ENCODE measurements at places on chromosomes 4 and X.

DNA sequence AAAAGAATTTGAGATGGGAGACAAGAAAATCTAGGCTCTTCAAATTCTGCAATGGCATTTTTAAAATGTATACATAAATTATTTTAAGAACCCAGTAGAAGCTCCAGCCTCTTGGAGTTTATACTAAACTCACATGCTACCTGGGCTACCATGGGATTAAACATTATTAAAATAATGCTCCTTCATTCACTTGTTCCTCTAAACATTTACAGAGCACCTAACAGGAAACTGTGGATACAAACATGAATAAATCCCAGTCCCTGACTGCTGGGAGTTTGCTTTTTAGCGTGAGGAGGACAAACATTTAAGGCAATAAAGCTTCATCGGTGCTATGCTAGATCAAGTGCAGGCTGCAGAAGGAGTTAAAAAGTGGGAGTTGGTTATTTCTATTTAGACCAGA lies 5.4 kb upstream of the SPP1 start:
- no peak for DNase-seq

DNA sequence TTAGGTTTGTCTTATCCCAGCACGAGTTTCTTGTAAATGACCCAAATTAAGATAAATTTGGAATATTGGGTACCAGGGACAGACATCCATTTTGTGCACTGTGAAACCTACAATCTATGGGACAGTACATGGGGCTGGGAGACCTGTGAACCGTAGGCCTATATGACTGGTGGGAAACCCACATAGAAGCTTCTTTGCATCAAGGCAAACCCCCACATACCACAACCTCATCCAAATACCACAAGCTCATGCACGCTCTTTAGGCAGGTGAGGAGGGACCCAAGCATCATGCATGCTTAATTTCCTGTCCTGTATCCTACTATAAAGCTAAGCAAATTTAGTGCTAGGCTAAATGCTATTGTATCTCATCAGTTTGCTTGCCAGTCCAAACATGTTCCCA lies 47.8 kb downstream of the NIPAL1 start:
- no peak for DNase-seq

DNA sequence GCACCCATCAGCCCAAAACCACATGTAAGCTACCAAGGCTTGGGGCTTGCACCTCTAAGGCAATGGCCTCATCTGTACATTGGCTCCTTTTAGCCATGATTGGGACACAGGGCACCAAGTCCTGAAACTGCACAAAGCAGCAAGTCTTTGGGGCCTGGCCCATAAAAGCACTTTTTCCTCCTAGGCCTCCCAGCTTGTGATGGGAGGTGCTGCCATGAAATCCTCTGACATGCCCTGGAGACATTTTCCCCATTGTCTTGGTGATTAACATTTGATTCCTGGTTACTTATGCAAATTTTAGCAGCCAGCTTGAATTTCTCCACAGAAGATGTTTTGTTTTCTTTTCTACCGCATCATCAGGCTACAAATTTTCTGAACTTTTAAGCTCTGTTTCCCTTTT lies 58.5 kb upstream of the PABPC4L start:
- no peak for DNase-seq

GRCh38 chr4:99945718-99946355 lies 581 bp downstream of the DNAJB14 start:
- no peak for DNase-seq

DNA sequence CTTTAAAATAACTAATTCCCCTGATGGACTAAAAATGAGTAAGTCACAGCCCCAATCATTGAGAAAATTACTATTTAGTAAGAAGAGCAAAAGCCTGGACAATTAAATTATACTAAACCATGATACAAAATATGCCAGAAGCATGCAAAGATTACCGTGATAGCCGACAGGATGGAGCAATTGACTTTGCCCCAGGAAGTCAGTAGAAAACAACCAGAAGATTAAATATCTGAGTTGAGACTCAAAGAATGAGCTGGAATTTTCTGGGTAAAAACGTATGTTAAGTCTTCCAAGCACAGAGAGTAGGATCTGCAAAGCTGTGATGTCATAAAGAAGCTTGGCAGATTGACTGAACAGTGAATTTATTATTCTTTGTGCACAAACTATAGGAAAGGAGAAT lies 816.1 kb upstream of the TENM3 start:
- no peak for DNase-seq

DNA sequence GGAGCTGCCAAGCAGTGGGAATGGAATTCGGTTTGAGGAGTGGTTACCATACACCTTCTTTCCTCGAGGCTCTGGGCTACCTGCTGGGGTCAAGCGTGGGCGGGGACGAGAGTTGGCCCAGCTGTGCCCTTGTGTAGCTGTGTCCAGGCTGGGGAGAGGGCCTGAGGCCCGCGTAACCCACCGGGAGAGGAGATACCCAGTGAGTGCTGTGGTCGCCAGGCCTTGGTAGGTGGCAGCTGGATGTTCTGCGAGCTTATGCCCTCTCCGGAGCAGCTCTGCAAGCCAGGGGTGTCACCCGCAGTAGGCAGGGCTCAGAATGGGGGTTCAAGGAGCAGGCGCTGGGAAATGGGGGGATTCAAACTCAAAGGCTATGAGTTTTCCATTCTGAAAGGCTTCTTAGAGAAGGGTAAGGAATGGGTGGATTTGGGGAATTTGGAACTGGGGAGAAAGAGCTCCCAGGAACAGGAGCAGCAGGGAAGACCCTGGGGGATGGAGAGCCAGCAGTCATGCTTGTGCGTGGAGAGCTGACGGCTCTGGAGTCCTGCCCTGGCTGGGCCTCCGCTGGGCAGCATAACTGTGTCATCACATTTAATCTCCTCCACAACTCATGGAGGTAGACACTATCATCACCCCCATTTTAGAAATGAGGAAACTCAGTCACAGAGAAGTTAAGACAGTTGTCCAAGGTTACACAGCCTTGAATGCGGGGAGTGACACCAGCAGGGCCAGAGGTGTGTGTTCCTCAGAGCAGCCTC lies 117.5 kb downstream of the SORCS2 start:
- no peak for DNase-seq

DNA sequence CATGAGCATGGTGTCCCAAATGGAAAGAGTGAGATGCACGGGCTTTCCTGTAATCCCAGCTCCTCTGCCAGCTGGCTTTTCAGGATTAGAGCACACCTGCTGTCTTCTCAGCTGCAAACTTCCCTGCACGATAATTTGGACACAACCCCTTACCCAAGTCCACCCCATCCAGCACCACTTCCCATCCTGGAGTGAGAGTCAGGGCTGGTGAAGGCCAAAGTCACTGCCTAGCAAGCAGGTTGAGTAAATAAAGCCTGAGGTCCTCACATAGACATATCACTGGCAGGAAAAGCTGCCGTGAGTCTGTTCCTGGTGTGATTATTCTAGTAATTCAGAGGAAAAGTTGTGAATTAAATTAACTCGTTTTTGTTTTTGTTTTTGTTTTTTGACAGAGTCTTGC lies 113.9 kb upstream of the MBNL3 start:
- no peak for DNase-seq
